H1 (cell line): ENCODE measurements at places on chromosomes 5 and 9. TPM values are rescaled to one million over a fixed set of nuclear protein-coding genes. Genes with fewer than 3 reads are reported as not detected.

OBP2B gene
- total RNA-seq: not detected in 2 replicates

C7 gene
- total RNA-seq: not detected in 2 replicates

TMEM171 gene
- total RNA-seq: 1.0 and 1.5 TPM in 2 replicates

- DNase-seq: no peak
These were observed 79.6 kb downstream of the CSNK1A1 start for GRCh38 chr5:149471406-149472183.

- DNase-seq: no peak
These were observed 151.4 kb downstream of the KDM4C start for GRCh38 chr9:6909181-6909580.

- DNase-seq: no peak
These were observed 5.9 kb upstream of the LRRC14B start for GRCh38 chr5:185095-186070.

DNA sequence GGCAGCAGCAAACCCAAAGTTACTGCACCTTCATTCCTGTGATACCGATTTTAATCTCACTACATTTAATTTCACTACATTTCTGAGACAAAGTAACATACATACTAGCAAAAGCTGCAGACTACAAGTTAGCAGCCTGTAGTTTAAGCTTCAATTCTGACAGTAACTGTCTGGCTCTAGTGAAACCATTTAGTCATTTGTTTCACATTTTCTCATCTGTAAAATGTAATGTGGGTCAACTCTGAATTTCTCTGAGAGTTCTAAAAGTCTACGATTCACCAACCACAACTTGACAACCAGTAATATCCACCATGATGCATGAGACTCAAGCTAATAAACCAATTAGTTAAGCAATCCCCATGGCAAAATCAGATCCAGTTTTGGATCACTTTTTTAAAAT is 408.9 kb downstream of the PDE4D start:
- no peak for DNase-seq

GRCh38 chr5:95715799-95716461 is 15.2 kb upstream of the RHOBTB3 start:
- DNase-seq: no peak

- DNase-seq: no peak
These were observed 53.4 kb downstream of the CDK5RAP2 start for GRCh38 chr9:120526534-120526933.
